SHP77 (cell line): ENCODE measurements at places on chromosomes 2 and 18.
A peak's percentile ranks its signal among the peaks of the same experiment; 100 is the strongest.

- DNase-seq: no peak
Measured at GRCh38 chr2:163351143-163351542, 384.7 kb downstream of the FIGN start.

DNA sequence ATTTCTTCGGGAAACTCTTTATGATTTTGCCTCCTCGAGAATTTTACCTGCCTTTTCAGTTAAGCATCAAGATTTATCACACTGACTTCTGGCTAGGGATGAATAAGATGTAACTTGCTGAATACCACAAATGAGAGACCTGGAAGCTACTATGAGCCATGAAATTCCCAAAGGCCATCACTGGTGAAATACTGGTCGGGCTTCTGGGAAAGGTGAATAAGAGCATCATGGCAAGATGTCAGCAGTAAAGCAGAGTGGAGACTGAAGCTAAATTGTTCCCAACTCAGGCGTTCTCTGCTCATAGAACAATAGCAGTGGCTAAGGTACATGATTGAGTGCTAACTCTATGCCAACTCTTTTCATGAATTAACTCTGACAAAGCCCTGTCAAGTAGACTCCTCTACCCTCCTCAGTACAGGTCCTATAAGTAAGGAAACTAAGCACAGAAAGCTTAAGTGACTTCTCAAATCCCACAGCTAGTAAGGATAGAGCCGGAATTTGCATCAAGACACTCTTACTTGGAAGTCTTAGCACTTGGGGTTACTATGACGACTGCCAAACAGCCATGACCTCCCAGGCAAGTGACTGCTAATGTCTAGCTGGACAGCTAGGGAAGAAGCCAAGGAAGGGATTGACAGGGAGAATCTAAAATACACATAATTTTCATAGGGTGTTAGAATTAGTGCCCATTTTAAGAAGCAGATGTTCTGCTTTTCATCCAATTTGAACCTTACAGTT lies 22.7 kb upstream of the DSC3 start:
- DNase-seq: no peak

GRCh38 chr2:232874677-232875223 lies 4.7 kb downstream of the SNORC start:
- no peak for DNase-seq

DNA sequence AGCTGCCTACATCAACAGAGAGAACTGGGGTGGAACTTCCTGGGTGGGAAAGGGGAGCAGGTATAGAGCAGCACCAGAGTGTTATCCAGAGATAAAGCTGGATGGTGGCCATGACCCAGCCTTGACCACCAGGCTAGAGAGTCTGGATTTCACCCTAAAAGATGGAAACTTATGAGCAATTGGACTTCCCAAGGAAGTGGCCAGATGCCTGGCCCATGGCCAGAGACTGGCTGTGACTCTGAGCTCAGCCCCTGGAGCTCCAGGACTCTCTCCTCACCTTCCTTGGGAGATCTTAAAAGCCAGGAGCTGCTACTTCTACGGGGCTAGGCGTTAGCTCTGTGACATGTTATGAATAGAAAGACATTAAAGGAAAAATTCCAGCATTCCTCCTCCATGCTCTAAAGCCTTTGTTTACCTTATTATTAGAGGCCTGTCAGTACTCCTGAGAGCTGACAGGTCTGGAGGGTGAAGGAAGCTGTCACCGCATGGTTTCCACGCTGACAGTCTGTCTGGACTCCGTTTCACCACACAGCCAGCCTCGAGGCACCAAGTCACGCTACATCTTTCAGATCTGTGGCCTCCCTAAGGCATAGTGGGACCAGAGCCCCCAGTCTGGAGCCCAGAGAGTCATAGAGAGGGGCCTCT lies 260.0 kb upstream of the SIX2 start:
- DNase-seq: no peak

GRCh38 chr2:60158262-60158661 lies 395.2 kb downstream of the BCL11A start:
- no peak for DNase-seq

DNA sequence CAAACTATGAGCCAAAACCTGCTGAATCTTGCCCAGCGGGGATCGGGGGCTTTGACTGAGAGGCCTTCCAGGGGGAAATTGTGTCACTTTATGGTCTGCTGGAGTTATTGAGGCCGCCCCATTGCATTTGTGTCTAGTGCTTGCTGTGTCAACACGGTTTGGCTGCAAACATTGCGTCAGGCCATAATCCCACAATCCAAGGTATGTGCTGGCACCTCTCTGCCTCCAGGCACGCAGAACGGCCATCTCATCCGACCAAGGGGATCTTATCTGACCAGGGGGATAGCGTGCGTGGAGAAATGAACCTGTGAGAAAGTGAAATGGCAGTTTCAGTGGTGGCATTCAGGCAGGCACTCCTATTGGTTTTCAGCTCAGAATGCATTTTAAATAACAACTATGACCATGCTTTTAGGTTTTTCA lies 18.1 kb upstream of the LYPD6B start:
- DNase-seq: peak; percentile 72

- no peak for DNase-seq
Measured at GRCh38 chr2:5986801-5987787, 294.9 kb downstream of the SOX11 start.

DNA sequence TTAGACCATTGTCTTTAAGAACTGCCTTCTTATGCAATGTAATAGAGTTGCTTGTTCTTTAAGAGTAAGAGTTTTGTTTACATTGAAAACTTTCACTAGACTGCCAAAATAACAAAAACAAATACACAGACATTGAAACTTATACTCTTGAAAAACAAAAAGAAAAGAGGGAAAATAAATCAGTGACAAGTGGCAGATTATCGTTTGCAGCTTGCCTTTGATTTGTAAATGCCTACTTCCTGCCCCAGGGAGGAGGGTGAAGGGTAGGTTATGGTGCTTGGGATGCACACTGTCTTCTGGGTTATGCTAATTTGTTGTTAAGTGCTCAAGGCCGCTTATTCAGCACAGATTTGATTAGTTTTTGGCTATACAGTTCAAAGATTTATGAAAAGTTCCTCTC lies 198.7 kb downstream of the TGIF1 start:
- DNase-seq: peak; percentile 17

DNA sequence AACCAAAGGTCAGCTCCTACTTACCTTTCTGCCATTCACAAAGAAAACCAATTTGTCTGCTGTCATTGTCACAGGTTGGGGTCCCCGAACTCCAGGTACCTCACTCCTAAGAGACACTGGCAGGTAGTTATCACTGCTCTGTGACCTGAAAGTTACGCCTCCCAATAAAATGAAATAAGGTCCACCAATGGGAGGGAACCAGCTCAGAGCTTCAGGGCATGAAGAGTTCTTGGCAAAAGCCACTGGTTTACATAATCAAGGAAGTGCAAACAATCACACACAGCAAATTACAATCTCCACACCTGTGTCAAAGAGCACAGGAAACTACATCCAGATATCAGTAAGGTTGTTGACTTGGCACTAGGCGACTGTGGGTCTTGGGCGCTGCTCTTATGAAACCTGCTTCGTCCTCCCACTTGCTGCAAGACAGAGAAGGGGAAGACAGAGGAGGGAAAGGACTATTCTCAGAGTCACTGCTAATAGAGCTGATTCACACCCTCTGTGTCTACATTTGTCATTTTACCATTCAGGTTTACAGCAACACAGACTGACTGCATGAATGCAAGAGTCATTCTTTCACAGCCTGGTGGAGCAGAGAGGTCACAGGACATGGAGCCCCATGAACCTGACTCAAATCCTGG lies at the start of gene XDH:
XDH (minus strand) TSS at position 142 of the 641 bp plus-strand sequence; CDS start at position 66, 76 bp downstream.
- DNase-seq: no peak

- DNase-seq: no peak
Measured at GRCh38 chr2:40265602-40266001, 186.3 kb downstream of the SLC8A1 start.

DNA sequence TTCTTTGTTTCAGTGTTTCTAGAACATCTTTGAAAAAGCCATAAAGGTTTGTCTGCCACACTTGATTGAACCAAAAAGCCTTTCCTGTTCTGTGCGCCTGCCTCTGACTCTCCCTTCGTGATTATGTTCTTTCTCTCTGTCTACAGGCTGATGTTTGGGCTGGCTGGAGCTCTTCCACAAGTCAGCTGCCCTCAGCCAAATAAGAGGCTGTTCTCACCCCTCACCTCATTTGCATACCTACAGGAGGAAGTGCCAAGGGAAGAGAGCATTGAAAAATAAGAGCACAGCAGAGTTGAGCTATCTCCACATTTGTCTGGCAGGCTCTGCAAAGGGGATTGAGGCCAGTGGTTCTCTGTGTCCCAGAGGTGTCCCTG lies 15.8 kb downstream of the INPP5D start:
- no peak for DNase-seq

DNA sequence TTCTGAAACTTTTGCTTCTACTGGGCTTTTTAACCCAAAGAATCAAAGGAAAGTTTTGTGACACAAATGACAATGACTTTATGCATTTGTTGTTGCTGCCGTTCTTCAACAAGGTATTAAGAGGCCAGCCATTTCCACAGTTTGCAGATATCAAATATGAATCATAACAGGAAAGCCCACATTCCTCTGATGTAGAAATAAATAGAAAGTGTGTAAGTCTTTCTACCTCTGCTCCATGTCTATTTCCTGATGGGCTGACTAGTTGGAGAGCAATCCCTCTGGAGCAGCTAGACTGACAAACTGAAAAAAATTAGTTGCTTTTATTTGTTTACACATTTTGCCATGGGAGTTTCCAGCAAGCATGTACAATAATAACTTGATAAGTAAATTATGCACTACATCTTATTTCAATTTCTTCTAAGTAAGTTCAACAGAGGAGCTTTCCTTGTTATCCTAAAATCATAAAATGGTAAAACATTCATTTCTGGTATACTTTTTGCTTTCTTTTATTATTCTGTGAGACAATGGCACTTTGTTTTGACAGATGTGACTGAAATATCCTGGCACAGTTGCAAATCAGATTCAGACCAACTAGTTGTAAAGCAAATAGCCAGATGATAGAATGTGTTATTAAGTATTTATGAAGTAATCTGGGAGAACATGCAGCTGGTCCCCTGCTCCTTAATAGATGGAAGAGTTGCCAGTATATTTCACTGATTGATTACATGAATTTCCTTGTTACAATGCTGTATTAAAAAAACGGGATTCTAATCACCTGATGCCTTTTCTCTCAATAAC lies 266.7 kb downstream of the METTL4 start:
- DNase-seq: no peak

DNA sequence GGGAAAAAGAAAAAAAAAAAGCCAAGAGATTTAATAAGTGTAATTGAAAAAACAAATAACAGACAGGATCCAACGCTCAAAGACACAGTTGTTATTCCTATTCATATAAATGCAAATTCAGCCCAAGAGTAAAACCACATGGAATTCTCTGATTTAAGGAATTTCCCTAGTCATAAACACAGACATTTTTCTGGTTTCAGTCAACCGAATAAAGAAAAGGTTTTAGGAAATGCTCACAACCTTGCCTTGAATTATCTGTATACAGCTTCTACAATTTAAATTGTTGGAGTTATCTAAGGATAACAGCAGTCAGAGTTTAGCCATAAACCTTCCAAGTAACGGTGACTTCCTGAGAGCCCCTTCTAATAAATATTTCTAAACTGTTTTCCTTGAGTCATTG lies 122.7 kb downstream of the VWC2L start:
- no peak for DNase-seq

GRCh38 chr2:112784199-112785189 lies at the start of gene IL1A:
TSS of gene IL1A (minus strand) at chr2:112784493. CDS start at chr2:112783770, 723 bp downstream.
- no peak for DNase-seq

GRCh38 chr2:29024882-29025430 lies 43.9 kb downstream of the TOGARAM2 start:
- no peak for DNase-seq

DNA sequence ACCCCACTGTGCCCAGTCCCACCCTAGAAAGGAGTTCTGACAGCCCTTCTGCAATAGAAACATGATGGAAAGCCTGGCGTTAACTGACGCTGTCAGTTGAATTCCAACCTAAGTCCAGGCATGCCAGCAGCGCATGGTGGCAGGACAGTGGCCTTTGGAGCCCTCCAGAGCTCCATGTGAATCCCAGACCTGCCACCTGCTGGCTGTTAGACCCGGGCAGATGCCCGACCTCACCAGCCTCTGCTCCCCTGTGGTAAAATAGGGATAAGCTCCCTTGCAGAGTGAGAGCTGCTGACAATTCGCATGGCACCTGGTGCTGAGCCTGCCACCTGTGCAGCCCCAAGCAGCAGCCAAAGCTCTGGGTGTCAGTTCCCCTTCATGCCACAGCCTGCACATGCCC lies 138.6 kb downstream of the LOXHD1 start:
- DNase-seq: no peak

- no peak for DNase-seq
Measured at GRCh38 chr2:28445448-28446258, 50.2 kb upstream of the PLB1 start.

GRCh38 chr2:212619954-212620353 lies 81.4 kb upstream of the ERBB4 start:
- DNase-seq: no peak

GRCh38 chr18:63206433-63207142 lies 113.0 kb downstream of the BCL2 start:
- DNase-seq: peak; percentile 31

DNA sequence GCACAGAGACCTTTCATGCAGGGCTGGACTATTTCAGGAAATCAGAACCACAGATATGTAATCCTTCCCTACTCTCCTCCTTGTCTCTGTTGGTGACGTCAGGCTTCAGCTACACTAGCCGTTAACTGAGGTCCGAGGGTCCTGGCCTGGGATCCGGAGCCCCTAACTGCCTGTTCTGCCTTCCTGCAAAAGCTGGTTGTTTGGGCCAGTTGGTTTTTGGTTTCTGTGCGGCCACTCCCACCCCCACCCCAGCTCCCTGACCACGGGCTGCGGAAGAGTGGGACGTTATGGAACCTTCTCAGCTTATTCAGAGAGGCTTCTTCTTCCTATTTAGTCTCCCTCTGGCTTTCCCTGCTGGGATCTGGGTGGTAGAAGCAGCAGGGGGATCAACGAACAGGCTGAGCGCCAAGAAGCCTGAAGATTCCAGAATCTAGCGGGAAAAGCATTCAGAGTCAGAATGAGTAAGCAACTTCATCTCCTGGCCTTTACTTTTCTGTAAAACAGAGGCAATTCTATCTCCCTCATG lies 49.3 kb upstream of the ROCK2 start:
- DNase-seq: no peak

DNA sequence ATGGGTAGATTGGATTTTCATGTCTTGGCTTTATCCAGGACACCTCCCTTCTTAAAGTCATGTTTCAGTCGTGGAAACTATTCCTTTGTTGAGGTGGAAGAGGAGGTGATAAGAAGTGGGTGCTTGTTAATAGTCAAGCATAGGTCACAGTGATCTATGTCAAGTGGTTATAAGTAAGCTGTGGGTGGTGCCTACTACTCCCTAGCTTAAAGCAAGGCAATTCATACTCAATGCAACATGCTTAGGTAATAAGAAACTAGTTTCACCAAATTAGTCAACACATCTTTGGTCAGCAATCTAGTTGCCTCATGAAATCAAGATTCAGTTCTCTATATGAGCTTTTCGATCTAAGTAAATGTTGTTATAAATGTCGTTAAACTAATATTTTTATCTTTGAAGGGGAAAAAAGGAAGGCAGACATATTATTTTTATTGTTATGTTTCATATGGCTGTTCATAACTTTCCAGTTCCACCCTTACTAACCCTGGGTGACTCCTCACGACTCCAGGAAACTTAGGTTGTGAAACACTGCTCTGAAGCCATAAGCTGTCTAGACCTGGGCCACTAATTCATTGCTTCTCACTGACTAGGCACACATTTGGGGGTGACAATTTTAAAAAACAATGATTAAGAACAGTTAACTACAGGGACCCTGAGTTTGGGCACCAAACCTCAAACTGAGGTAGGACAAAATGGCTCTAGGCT lies 5.8 kb upstream of the ABCB11 start:
- DNase-seq: no peak
